ENCODE measurements at places on chromosomes 13 and 19.

- DNase-seq, result no peak
Measured at GRCh38 chr19:55632463-55632834, 8.1 kb upstream of the ZNF784 start.

GRCh38 chr13:27617881-27618321, 2.4 kb downstream of the LNX2 start:
- DNase-seq, result no peak

GRCh38 chr13:68715651-68716050, 1392.0 kb upstream of the ATXN8OS start:
- DNase-seq, result no peak

DNA sequence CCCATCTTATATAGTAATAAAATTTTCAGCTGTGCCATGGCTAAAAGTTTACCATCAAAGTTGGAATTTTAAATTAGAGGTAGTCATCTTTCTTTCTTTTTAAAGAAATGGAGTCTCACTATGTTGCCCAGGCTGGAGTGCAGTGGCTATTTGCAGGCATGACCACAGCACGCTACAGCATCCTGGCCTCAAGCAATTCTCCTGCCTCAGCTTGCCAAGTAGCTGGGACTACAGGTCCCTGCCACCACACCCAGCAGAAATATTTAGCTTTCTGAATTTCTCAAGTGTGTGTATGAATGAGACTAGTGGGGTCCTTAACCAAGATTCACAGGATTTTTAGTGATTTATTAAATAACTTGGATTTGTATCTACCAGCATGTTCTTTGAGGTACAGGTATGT, 30.5 kb upstream of the USPL1 start:
- DNase-seq, result no peak

DNA sequence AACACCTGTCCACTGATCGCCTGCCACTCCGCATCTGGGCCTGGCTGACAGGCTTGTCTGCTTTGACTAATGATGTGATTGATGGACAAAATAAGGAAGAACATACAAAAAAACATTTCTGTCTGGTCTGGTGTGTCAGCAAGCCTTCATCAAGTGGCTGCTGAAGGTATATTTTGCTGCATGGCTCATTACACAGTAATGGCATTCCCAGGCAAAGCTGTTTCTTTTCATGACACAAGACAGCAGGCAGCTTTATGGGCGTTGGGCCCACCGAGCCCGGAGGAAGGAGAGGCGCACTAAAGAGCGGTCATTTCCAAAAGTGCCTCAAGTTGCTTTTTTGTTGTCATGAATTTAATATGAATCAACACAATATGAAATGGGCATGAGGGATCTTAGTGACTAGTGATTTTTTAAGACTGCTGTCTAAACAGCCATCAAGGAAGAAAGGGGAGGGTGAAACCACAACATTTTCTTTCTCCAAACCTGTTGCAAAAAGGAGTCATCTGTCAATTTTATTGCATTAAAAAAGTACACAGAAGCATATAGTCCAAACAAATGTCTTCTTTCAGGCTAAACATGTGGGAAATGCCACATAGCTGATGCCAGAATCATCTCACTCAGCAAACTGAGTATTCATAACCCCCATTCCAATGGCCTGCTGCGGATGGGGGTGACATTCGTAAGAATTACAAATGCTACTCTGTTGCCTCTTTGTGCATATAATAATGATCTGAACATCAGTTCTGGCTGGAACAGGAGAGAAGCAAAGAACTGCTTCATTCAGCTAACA, 476.6 kb downstream of the ZNF536 start:
- DNase-seq, result no peak

- peak; percentile 13 for DNase-seq
Measured at GRCh38 chr19:41427647-41428480, 690 bp upstream of the B3GNT8 start.

DNA sequence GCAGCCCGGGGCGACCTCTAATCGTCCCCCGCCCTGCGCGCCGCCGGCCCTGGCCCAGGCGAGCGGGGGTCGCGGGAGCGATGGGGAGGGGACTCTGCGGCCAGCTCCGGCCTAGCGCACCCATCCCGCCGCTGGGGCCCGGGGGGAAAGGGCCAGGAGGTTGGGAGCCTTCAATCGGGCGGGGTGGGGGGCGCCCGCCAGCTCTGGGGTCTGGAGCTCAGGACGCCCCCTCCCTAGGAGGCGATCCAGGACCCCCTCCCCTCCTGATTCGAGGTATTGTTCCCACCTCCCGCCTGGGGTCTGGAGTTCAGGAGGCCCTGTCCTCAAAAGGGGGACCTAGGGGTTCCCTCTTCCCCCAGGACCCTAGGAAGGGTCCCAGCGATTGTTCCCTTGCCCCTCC, 430 bp downstream of the ZNF358 start:
- no peak for DNase-seq

DNA sequence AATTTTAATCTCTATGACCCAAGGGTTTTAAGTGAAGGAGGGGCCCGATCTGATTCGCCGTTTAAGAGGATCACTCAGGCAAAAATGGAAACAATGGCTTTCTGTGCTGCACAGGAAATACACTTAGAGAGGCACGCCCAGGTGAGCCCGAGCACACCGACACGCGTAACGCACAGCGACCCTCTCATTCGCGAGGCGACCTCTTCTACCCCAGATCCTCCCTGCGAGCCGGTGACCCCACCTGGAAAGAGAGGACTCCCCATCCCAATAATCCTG, 216 bp downstream of the SH2D3A start:
- DNase-seq, result no peak

DNA sequence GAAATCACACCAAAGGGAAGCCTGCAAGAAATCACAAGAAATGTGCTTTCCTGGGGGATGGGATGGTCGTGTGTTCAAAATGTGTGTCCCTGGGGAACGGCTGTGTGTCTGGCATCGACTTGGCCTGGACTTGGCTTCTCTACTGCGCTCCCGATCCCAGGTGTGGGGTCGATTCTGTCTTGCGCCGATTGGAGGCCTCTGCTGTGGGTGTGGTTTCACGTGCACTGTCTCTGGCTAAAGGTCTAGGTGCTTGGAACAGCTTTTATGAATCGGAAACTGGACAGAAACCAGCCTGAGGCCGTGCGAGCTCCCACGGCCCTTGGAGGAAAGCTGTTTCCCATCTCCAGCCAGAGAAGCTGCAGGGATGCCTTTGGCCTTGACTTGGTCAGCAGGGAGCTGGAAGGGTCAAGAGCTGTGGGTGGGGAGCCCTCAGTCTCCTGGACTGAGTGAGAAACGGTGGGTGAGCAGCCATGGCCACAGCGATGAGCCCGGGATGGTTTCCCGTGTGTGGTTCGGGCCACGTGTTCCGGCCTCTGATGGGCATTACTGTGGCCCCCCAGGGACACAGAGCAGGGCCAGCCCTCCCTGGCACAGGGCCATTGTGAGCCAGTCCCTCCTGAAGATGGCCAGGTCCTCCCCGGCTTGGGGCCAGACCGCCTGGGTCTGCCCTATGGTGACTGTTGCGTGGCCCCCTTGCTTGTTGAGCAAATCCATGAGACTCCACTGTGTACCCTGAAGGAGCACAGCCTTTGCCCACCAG, 29.7 kb downstream of the MCF2L start:
- DNase-seq, result no peak

DNA sequence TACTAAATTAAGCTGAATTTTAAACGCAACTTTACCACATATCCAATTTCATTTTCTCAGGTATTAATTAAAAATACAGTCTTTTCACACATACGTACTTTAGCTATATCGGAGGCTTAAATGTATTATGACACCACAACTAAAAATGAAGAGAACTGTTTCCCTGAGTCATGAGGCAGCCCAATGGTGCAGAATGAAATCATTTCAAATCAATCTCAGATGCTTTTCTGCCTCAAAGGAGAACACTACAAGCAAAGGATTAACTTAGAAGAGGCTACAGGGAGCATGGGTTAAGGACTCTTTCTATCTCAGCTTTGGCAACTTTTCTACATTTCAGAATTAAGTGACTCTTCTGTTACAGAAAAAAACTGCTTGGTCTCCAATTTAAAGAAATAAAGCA, 516.3 kb upstream of the HTR2A start:
- DNase-seq, result no peak

- DNase-seq, result no peak
Measured at GRCh38 chr13:34310539-34310938, 492.6 kb downstream of the RFC3 start.

DNA sequence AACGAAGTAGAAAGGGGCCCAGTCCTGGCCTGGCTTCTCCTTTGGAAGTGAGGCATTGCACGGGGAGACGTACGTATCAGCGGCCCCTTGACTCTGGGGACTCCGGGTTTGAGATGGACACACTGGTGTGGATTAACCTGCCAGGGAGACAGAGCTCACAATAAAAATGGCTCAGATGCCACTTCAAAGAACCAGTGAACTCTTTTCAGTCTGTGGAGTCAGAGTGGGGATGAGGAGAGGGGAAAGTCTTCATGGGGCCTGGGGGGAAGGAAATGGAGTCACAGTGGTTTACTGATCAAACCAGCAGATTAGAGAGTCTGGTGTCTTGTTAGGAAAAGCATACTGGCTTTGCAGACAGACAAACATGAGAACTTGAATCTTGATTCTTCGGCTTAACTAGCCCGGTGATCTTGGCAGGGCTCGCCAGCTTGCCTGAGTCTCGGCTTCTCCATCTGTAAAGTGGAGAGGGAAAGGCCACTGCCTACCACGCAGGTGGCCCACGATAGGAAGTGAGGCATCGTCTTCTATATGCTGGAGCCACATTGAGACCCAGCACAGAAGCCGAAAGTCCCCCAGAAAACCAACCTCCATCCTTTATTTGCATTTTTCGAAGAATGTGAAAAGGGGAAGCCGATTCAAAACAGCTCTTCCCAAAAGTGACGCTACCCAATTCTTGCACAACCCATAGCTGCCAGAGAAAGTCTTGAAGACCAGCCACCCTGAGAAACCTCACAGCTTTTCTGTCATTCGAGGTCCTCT, at the start of gene FFAR1:
Gene FFAR1 (plus strand): TSS at position 732 of the 759 bp plus-strand sequence. CDS start 3,650 bp downstream, outside the sequence.
- no peak for DNase-seq

- no peak for DNase-seq
Measured at GRCh38 chr19:40279761-40280607, 5.2 kb downstream of the AKT2 start.

DNA sequence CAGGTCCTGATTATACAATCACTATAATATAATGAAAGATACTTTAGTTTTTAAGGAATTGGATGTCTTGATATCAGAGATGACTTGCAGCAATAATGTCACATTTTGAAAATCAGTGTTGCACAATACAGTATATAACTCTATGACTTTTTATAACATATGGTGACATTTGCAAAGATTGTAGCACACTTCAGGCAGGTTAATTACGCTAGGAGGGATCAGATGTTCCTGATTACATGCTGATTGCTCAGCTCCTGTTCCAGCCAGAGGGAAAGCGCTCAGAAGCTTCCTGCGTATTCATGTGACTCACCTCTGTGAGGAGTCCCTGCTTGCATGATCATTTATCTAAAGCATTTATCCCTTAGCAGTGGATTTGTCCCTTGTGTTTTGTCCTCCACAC, 265.6 kb downstream of the GPC5 start:
- DNase-seq, result no peak

DNA sequence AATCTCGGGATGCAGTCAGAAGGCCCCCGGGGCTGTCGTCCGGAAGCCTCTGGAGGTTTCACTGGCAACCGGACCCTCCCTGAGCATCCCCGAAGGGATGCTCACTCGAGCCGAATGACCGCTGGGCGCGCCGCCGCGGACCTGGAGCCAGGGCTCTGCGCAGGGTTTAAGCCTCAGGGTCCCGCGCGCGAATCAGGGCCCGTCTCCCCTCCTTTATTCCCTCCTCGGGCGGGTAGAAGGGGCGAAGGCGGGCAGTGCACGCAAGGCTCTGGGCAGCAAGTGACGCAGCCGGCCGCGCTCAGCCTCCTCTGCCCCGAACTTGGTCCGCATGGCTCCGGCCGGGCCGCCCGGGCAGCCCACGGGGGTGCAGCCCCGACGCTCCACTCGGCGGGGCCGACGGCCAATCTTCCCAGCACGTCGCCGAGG, 572 bp downstream of the SHISA2 start:
- no peak for DNase-seq

- no peak for DNase-seq
Measured at GRCh38 chr13:39273953-39274738, 235.9 kb downstream of the NHLRC3 start.

DNA sequence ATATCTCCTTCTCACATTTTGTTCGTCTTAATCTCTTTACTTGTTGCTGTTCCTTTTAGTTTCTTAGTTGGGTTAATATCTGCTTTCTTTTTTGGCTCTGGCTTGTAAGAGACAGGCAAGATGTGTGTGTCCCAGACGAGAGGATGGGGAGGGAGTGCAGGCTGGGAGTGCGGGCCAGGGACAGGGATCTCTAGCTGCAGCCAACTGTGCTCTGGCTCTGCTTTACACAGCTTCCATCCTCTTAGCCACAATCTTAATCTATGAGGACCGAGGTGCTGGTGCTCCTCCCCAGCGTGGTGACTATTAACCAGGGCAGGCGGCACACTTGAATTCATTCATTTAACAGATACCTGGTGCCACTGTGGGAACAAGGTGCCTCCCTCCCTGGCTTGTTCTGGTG, 70.9 kb upstream of the WASF3 start:
- DNase-seq, result no peak

- DNase-seq, result no peak
Measured at GRCh38 chr13:98207416-98207815, 30.3 kb upstream of the RNF113B start.

- DNase-seq, result no peak
Measured at GRCh38 chr13:94331281-94331680, 148.2 kb downstream of the DCT start.

- no peak for DNase-seq
Measured at GRCh38 chr13:76879883-76880270, 6.3 kb downstream of the KCTD12 start.

DNA sequence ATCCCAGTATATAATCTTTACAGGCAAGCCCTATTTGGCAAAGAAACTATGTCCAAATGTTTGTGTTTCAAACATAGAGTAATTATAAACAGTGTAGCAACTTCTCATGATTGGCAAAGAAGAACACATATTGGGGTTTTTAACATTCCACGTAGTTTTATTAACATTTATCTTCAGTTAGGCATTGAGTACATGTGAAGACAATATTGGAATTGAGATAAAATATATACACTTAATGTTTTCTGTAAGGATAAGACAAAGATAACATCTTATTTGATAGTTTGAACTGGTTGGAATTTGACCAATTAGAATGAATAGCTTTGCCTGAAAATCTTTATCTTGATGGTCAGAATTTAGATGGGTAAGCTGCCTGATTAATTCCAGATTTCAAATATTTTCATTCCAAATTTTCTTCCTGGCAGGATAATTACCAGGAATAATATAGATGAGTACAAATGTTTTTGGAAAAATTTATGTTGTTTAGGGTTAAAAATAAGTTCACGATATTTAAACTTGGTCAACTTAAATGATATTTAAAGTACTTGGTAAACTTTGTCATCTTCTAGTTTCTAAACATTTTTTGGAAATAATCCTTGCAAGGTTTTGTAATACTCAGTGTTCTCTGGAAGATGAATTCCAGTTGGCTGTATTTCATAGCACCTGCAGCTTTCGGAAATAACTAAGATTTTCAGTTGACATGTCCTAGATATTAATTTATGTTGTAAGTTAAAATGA, 536.5 kb upstream of the SPRY2 start:
- DNase-seq, result no peak

- DNase-seq, result no peak
Measured at GRCh38 chr13:111654531-111654930, 334.1 kb downstream of the TEX29 start.

GRCh38 chr19:50686310-50687032, 33.1 kb downstream of the SHANK1 start:
- DNase-seq, result no peak

GRCh38 chr19:58480831-58481230, 4.7 kb downstream of the ZNF446 start:
- DNase-seq, result no peak

GRCh38 chr13:44363631-44364344, 9.8 kb upstream of the SERP2 start:
- no peak for DNase-seq

- no peak for DNase-seq
Measured at GRCh38 chr19:32830231-32831014, 39.1 kb downstream of the SLC7A9 start.

GRCh38 chr19:13669780-13670355, 94.5 kb upstream of the MRI1 start:
- DNase-seq, result no peak

Measured in stimulated activated CD8-positive, alpha-beta memory T cell treated with anti-CD3 and anti-CD28 coated beads, Interleukin-15, amount 100 ng/mL, for 24 hours (primary cell).